Activated CD4-positive, alpha-beta T cell treated with anti-CD3 and anti-CD28 coated beads, Interleukin-2, amount 10 ng/mL, durations not matched to agents 24 days and 14 days (primary cell): ENCODE measurements at places on chromosomes 3 and 15.

GRCh38 chr15:58331913-58332675 is 99.7 kb upstream of the LIPC start:
- DNase-seq: peak; percentile 94

DNA sequence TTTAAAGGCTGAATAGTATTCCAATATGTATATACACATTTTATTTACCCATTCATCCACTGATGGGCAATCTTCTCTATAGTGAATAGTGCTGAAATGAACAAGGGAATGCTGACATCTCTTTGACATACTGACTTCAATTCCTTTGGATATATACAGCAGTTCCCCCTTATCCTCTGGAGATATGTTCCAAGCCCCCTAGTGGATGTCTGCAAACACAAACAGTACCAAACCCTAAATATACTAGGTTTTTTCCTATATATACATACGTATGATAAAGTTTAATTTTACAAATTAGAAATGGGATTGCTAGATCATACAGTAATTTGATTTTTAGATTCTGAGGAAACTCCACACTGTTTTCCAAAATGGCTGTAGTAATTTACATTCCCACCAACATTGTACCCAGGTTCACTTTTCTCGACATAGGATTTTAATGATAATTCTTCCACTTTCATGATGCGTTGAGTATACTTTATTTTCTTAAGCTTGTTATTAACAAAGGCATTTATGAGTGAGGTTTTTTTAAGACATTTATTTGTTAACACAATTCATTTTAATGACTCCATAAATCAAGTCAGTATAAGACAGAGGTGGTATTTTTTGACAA is 38.2 kb downstream of the VPS13C start:
- no peak for DNase-seq

DNA sequence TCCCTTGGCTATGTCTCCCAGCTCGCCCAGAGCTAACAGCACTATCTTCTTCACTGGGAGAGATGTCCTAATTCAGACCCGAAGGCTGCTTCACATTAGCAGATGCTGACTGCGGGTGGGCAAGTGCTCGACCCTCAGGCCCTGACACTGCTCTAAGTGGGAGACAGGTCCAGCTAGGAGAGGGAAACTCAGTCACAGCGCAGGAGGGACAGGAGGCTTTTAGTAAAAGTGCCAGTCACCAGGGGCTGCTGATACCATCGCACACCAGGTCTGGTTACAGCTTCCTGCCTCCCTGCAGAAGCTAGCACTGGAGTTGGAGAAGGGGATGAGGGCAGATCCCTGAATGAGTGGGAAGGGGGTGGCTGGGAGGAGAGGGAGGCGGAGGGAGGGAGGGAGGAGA is 365.8 kb upstream of the RGMA start:
- DNase-seq: no peak

DNA sequence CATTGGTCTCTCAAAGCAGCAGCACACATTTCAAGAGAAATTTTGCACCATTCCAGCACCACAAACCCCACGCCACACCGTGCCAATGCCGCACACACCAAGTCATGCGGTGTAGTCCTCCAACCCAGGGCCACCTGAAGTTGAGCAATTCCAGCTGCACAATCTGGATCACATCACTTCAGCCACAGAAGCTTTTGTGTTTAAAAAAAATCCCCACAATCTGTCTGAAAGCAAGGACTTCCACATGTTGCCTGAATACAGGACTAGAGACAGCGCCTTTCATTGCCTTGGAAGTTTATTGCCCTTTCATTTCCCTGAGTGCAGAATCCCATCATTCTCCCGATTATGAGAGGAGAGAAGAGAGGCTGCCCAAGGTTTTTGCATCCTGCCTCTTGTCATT is 175.6 kb upstream of the BCL6 start:
- no peak for DNase-seq

DNA sequence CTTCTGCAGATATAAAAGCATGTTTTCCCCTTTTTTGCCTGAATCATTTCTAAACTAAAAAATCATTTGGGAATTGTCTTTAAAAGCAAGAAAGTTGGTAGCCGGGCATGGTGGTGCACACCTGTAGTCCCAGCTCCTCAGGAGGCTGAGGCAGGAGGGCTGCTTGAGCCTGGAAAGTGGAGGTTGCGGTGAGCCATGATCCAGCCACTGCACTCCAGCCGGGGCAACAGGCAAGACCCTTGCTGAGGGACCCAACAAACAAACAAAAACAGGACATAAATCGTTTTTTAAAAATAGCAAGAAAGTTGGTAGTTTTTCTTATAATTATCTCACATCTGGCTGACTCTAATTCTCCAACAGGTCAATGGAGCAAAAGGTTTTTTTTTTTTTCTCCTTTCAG is 2.5 kb downstream of the HIGD1A start:
- DNase-seq: peak; percentile 47

DNA sequence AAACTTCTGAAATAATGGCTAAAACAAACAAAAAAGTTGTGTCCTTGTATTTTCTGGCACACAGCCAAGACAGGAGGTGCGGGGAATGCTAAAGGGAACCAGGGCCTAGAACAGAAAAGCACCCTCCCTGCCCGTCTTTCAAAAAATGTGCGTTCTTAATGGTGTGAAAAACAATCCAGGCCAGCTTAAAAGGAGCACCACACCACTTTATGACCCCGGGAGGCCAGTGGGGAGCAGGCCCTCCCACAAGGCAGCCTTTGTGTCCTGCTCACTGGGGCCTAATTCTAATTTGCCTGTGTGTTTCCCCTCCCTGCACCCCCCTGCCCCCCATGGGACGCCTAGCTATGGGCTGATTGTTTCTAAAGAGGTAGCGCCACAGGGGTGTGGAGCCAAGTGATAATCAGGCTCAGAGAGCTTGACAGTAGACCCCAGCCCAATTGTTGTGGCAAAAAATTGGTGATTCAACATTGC is 181.4 kb downstream of the GREM1 start:
- no peak for DNase-seq

GRCh38 chr15:40826423-40827075 is 2.0 kb downstream of the PPP1R14D start:
- no peak for DNase-seq

GRCh38 chr3:144557515-144557914 is 585.9 kb downstream of the DIPK2A start:
- DNase-seq: no peak

GRCh38 chr15:71092056-71092600 is 23.1 kb upstream of the THSD4 start:
- no peak for DNase-seq

- DNase-seq: no peak
Measured at GRCh38 chr15:65910341-65910740, 41.0 kb downstream of the RAB11A start.

GRCh38 chr3:16828815-16829214 is 55.9 kb upstream of the PLCL2 start:
- peak; percentile 84 for DNase-seq

DNA sequence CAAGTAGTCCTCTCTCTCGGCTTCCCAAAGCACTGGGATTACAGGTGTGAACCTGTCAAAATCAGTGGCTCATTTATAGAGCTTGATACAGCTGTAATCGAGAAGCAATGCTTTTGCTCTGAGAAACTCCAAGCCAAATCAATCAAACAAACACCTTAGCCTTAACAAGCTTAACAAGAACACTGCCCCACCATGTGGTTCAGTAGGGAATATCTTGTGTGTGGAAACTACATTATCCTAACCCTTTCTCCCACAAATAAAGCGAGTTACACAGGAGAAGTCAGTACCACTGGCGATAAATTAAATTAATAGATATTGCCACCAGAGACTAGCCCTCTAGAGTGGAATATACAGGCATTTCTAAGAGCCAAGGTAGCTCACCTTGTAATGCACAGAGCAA is 13.9 kb downstream of the CDAN1 start:
- no peak for DNase-seq

DNA sequence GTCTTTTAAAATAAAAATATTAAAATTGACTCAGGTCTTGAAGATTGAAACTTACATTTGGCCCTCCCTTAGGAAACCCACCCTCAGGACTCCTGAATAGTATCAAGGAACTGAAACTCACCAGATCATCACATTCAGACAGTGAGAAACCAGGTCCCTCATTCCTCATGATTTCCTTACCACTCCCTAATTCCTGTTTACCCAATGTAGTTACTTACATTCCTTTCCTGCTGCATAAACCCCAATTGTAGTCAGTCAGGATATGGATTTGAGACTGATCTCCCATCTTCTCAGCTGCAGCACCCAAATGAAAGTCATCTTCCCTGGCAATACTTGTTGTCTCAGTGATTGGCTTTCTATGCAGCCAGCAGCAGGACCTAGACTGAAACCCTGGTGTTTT is 8.6 kb downstream of the ATP13A4 start:
- no peak for DNase-seq

GRCh38 chr3:72065236-72065635 is 280.3 kb upstream of the PROK2 start:
- DNase-seq: no peak

DNA sequence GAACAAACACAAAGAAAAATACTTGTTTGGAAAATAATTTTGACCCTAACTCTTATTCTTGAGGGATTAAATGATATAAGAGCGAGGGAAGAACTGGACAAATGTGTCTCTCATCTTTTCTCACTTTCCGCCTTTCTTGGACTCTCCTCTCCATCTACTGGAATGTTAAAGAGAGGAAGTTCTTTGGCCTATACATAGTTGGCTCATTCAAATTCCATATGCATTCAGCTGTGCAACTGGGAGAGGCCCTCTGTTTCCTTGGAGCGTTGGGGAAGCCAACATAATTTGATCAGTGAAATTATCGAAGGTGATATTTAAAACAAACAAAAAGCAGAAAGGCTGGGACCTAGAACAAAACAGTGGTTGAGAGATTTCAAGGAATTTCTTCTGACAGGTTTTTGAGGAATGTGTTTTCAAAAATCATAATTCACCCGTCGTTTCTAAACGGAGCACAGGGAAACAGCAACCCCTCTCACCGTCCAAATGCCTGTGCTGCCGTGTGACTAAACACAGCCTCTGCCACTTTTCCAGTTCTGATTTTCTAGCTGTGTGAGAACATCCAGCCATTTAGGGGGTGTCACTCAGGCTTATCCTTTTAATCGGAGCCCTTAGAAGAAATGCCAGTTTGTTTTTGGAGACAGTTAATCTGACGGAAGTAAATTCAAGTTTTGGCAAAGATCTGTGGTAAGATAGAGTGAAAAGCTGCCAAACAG is 489.9 kb downstream of the SOX2 start:
- no peak for DNase-seq

GRCh38 chr3:180705619-180706018 is 26.3 kb upstream of the CCDC39 start:
- no peak for DNase-seq

DNA sequence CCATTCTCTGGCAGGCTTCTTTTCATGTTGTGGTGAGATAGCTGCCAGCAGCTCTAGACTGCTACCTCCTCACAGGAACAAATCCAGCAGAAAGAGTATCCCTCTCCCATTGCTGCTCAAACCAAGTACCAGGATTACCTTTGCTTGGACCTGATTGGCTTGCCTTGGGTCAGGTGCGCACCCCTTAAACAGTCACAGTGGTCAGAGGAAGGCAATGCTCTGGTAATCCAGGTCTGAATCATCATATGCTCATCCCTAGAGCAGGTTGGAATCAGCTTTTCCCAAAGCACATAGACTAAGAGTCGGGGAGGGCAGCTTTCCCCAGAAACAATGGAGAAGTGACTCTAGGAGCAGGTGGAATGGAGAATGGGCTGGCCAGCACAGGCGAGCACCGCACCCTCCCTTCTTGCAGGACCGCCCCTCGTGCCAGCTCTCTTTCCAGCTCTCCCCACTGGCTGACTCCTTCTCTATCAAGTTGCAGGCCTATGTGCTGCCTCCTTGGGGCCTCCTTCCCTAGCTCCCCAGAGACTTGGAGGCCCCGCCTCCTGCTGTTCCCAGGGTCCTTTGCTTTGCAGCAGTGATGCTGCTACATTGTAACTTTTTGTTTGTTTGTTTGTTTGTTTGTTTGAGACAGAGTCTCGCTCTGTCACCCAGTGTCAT is 29.9 kb upstream of the ADPGK start:
- DNase-seq: no peak
